ENCODE measurements at places on chromosomes 16 and 17.
A peak's percentile ranks its signal among the peaks of the same experiment; 100 is the strongest.

GRCh38 chr16:71540-72401 is 660 bp downstream of the RHBDF1 start:
- DNase-seq = no peak

DNA sequence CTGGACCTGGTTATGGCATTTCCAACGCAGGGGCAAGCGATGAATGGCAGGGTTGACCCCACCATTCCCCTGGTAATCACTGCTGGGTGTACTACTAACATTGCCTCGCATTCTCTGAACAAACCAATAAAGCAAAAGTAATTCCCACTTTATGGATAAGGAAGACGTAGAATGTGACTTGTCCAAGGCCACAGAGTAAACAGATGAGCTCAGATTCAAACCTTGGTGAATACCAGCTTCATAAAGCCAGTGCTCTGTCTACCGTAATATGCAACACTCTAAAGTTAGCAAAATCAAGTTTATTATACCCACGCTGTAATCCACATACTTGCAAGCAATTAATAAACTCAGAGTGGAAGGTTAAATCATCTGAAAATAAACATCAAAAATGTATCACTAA is 59.6 kb downstream of the ANKFY1 start:
- DNase-seq = no peak

- DNase-seq = no peak
Observed at GRCh38 chr17:17942846-17943245, 29.4 kb downstream of the TOM1L2 start.

- no peak for DNase-seq
Observed at GRCh38 chr17:83065660-83066542, 13.5 kb upstream of the METRNL start.

DNA sequence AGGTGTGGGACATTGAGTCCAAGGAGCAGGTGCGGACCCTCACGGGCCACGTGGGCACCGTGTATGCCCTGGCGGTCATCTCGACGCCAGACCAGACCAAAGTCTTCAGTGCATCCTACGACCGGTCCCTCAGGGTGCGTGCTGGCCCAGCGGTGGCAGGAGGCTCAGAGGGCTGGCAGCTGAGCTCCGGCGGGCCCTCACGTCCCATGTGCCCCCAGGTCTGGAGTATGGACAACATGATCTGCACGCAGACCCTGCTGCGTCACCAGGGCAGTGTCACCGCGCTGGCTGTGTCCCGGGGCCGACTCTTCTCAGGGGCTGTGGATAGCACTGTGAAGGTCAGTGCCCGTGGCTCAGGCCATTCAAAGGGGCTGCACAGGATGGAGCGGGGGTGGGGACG is 20.4 kb downstream of the CASKIN1 start:
- no peak for DNase-seq

DNA sequence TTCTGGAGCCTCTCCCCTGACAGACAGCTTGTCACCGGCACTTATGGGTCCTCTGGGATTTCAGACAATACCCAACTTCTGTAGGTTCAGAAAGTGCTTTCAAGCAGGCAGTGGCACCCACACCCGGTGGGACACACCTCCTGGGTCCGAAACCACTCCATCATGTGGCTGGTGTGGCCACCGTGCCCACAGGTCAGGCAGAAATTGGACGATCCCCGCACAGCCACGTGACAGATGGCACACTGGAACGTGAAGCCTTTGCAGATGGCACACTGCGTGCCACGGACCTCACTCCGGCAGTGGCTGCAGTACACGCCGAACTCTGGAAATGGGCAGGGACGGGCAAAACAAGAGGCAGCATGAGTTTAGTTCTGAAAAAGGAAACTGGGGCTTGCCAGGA is 99.5 kb upstream of the FA2H start:
- DNase-seq = no peak

- DNase-seq = no peak
Observed at GRCh38 chr16:83353241-83353640, 454.5 kb upstream of the HSBP1 start.

DNA sequence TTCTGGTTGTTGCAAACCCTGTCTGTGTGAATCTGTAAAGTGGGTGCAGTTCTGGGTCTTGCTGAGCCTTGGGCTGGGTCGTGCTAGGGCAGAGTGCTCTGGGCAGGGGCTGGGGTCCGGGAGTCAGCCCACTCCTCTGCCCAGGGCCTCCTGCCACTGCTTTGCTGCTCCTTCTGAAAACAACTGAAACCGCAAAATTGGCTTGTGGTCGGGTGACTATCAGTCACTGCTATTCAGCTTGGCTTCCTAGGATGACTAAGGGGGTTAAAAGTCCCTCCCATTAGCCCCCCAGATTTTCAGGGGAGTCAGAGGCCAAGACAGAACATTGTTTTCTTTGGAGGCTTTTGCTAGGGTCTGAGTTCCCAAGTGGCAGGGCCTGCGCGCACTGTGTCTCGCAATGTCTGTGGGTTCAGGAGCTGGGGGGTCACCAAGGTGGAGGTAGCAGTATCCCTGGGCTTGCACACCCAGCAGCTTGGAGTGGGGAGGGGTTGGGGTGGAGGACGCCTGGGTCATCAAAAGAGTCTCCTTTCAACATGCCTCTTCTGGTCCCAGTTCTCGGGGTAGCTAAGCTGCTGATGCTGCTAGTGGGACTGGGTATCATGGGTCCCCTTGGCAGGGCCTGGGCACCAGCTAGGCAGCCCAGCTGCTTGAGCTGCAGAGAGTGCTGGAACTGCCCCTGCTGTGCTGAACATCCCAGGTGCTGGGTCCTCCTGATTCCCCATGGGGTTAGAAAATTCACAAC is 13.5 kb upstream of the TBX21 start:
- peak; percentile 71 for DNase-seq

GRCh38 chr16:15795615-15796014 is 61.2 kb downstream of the MYH11 start:
- DNase-seq = no peak

- DNase-seq = no peak
Observed at GRCh38 chr17:79117905-79118487, 43.4 kb downstream of the ENGASE start.

- DNase-seq = no peak
Observed at GRCh38 chr17:1095090-1095852, 84.5 kb downstream of the ABR start.

DNA sequence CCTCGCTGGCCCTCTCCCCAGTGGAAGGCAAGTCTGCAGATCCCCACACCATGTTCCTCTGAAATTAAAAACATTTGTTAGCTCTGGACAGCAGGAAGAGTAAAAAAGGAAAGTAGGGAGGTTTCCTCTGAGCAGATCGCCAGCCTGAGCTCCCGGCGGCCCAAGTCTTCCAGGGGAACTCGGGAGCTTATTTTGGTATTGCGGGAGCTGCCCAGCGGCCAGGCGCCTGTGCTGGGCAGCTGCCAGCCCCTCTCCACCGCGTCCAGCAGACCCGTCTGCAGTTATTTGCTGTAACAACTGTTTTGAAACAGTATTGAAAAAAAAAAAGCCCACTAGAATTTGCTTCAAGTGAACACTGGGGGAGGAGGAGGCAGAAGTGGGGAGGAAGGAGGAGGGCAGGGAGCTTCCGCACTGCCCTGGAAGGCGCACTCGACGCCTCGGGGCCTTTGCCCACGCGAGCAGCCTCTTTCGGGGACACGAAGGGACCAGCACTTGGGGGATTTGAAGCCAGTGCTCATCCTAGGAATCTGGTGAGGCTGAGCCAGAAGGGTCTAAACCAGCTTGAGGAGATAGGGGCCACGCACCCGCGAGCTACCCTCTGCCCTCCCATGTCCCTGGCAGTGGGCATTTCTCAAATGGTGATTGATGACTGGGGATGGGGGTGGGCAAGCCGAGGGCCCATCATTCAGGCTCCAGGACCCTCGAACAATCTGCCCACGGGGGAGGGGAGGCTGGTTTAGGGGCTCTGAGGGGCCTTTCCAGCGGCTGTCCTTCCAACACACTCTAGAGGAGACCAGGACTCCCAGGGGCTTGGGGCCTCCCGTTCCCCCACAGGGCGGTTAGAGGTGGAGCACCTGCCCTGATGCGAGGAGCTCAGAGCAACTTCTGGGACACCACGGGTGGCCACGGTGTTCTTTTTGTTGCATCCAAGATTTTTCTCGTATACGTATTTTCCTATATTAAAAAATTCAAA is 3.0 kb upstream of the BAHCC1 start:
- DNase-seq = no peak

DNA sequence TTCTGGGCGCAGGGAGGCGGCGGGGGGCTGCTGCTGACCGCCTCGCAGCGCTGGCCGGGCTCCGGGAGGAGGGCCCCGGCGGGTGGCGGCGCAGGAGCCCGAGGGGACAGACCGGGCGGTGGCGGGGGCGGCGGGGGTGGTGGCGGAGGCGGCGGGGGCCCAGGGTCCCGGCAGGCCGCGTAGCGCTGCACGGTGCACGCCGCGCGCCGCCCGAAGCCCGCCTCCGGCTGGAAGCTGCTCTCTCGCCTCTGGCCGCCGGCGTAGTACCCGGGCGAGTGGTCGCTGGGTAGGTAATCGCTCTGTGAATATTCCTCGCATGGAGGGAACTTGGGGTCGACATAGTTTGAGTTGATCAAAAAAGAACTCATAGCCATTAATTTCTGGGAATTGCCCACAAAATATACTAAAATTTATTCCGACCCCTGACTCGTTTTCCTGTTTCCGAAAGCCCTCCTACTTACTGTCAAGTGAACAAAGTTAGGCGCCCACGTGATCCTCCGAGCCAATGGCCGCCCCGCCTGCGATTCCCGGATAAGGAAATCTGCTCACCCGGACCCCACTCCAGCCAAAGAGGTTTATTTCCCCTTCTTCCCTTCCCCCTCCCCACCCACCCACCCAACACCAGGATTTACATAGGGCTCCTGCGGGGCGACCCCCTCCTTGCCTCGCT is at the start of gene HOXB4:
Gene HOXB4 (minus strand): TSS at position 405 of the 670 bp plus-strand sequence. CDS start 31 bp downstream, at position 374.
- DNase-seq = no peak

GRCh38 chr16:28554634-28555423 is 1.1 kb downstream of the SGF29 start:
- DNase-seq = no peak

GRCh38 chr16:57240851-57241250 is 4.2 kb upstream of the ARL2BP start:
- DNase-seq = no peak

- DNase-seq = no peak
Observed at GRCh38 chr16:51557670-51558069, 406.6 kb upstream of the SALL1 start.

- DNase-seq = no peak
Observed at GRCh38 chr16:25614716-25615265, 77.0 kb upstream of the HS3ST4 start.

DNA sequence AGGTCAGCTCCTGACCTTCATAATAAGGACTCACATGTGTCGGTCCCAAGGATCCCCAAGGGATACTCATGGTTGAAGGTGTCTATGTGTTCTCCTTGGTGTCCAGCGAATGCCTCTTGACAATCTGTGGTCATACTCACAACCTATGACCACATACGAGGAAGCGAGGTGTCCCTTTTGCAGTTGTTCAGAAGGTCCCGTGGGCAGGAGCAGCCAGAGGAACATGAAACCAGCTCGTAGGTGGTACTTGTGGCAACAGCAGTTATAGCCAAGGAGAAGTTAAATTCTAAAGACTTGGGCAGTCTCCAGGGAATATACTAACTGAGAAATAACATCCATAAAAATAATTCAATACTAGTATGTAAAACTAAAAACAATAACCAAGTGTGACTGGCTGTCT is 685.3 kb downstream of the WWOX start:
- DNase-seq = no peak

Measured in HS-27A (cell line).